CMK (cell line): ENCODE measurements at places on chromosomes 5 and 9.

DNA sequence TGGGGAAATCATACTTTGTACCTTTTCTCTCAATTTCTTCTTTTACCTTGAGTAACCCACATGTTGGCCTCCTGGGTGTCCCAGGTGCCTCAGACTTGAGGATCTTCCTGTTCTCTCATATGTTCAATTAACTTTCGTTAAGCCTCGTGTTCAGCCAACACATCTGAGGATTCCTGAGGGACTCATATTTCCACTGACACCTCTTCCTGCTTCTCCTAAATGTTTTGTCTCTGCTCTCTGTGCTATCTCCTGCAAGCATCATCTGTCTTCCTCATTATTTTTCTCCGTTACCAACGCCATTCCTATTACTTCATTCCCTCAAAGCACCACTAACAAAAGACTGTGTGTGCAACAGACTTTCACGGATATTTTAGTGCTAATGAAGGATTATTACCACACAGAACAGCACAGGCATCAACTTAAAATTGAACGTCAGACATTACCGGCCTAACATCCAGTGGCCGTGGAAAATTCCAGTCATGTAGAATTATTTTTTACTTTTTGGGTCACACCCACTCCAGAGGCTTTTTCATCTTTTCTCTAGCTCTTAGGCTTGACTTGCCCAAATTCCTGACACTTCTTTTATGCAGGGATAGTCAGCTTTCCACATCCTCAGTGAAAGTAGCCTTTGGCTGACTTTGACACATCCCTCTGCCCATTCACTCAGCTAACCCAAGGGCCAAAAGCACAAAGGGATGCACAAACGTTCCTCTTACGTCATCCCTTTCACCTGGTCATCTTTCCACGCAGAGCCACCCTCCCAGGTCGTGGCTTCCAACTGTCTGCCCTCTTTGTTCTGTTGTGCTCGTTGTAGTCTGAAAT lies 46.0 kb upstream of the OSMR start:
- DNase-seq, result no peak

DNA sequence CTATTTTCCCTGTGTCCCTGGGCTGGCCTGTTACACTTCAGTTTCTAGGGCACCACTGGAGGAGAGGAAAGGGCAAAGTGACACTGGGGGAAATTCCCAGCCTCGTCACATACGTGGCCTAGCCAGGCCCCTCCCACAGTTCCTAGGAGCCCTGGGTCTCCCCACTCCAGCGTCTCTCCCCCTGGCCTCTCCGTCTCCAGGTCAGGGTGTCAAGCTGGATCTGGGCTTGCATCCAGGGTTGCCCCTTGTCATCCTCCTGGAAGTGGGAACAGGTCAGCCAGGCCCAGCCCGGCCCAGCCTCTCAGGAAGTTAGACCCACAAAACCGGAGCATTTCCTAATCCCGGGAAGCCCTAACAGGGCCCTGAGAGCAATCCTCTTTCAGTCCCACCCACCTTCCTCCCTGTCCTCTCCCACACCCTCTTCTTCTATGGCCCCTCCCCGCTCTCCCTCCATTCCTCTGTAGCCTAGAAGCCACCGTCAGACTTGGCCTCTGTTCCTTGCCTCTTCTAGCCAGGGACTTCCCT lies 4.7 kb upstream of the TNIP1 start:
- DNase-seq, result no peak

DNA sequence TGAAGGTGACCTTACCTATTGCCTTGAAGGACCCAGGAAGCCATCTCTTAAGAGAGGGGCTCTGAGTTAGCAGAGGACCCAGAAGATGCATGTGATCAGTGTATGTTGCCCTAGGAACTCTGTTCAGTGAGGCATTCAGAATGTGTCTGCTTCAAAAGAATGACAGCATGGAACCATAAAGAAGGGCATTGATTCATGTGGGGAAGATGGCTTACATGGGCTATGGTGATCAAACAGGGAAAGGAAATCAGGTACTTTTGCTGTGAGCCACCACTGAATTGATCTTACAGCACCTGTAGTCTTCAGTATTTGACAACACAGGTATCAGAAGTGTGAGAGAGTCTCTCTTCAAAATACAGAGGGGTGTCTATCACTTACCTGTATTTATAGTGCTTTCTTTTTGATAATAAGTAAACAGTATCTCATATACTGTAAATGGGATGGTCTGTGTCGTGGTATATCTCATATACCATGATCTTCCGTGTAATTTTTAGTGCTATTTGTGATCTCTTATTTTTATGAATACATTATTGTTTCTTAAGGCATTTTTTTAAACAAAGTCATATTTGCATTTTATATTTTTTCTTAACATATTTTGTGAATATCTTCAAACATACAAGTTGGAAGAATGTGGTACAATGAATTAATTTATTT lies 57.0 kb downstream of the FOCAD start:
- DNase-seq, result no peak

DNA sequence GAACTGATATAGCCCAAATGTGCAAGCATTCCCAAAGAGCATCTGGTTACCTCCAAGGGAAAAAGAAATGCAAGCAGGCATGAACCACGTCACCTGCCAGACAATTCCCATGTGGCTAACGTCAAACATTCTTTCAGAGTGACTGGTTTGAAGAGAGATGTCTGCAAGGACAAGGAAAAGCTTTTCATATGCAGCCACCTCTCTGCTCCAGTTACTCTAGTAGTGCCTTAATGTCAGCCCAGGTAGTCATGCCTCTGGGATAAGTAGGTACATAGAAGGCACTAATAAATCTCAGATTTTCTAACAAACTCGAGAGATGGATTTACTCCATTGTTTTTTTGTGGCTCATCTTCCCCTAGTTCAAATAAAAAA lies 96.8 kb upstream of the IFNK start:
- no peak for DNase-seq

DNA sequence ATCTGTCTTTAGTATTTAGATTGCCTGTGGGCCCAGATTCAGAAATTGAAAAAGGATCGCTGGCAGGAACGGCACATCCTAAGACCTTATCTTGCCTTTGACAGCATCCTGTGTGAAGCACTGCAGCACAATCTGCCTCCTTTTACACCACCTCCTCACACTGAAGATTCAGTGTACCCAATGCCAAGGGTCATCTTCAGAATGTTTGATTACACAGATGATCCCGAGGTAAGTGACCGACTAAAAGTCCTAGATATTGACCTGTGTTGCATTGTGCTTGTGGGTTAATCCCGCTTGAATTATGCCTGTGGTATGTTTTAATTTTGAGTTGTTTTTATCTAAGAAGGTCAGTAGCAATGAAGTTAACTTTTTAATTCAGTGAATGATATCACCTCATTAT lies 14.4 kb downstream of the NCBP1 start:
- DNase-seq, result no peak

DNA sequence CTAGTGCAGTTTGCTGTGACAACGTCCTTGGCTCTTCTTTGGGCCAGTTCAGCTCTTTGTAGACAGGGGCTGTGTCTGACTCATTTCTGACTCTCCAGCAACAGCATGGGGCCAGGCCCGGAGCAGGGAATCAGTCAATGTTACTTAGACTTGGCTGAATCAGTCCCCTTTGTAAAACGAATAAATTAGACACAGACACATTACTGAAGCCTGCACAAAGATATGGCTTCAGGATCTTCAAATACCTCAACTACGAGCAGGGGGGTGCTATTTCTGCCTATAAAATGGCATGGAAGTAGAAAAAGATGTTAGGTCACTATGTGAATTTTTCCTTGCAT lies 204.7 kb downstream of the TTLL11 start:
- no peak for DNase-seq

GRCh38 chr9:26561928-26562327 lies 330.7 kb downstream of the CAAP1 start:
- no peak for DNase-seq

DNA sequence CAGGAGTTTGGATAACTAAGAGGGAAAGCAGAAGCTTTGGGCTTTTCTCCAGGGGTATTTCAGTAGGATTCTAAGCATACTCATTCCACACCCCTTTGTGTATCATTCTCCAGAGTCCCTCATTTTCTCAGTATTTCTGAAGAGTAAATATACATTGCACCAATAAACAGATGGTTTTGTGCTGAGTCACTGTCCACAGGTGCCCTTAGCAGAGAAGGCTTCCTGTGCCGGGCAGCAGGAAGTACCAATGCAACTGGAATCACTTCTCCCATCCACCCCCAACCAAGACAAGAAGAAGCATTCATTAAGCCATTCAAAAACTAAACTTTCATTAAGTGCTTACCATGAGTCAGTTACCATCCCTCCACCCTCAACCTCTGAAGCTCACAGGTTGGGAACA lies 3.6 kb upstream of the CCNJL start:
- DNase-seq, result peak; percentile 15

GRCh38 chr9:83304686-83305085 lies 233.5 kb downstream of the FRMD3 start:
- no peak for DNase-seq

DNA sequence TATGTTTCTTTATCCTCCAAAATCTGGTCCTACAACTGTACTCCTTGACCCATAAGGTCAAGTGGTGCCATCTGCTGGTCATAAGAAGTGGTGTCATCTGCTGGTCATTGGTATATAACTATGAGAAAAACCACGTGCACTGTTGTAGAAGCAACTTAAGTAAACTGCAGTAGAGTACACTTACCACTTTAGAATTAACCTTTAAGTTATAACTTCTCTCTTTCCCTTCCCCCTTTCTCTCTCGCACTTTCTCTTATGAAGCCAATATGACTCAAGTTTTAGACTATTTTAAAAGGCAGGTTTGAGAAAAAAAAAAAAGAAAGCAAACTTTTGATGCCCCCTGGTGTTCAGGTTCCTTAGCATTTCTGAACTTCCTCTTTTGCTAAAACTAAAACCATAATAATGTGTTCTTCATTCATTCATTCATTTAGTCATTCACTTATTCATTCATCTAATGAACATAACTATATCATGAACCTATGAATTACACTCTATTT lies 12.8 kb upstream of the MTAP start:
- DNase-seq, result no peak

GRCh38 chr5:52876456-52876855 lies 88.7 kb downstream of the ITGA1 start:
- no peak for DNase-seq

- DNase-seq, result no peak
These were observed 31.7 kb upstream of the DAB2IP start for GRCh38 chr9:121619545-121620324.
